ENCODE measurements at places on chromosomes 1 and 21.
A peak's percentile ranks its signal among the peaks of the same experiment; 100 is the strongest.

DNA sequence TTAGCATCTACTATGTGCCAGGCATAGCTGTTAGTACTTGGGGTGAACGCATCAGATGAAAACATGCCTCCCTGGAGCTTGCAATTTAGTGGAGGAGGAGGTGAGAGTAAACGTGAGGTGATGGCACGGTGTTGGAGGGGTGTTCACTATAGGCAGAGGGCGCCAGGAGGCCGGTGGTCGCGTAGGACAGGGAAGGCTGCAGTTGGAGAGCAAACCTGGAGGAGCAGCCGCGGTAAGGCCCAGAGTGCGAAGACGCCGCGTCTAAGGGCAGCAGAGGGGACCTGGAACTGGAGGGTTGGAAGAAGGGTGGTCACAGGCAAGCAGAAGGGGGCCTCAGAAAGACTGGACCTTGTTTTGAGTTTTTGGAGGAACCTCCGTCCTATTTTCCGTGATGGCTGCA, 30.2 kb upstream of the TRIM17 start:
- no peak for DNase-seq

DNA sequence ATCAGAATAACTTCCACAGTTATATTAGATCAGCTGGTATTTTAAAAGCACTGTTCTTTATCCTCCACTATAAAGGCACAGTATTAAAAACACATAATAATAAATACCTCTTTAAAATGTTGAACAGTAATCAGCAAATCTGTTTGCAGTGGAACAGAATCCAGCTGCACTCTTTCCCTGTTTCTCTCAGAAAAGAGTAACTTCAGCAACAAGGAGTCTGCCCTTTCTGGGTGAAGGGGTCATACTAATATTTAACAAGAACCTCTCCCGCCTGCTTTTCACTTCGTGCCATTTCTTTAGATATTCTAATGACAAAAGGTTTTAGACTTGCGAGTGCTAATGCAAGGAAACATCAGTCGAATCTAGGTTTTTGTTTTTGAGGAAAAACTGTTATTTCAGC, 194.2 kb upstream of the FMN2 start:
- DNase-seq = no peak

DNA sequence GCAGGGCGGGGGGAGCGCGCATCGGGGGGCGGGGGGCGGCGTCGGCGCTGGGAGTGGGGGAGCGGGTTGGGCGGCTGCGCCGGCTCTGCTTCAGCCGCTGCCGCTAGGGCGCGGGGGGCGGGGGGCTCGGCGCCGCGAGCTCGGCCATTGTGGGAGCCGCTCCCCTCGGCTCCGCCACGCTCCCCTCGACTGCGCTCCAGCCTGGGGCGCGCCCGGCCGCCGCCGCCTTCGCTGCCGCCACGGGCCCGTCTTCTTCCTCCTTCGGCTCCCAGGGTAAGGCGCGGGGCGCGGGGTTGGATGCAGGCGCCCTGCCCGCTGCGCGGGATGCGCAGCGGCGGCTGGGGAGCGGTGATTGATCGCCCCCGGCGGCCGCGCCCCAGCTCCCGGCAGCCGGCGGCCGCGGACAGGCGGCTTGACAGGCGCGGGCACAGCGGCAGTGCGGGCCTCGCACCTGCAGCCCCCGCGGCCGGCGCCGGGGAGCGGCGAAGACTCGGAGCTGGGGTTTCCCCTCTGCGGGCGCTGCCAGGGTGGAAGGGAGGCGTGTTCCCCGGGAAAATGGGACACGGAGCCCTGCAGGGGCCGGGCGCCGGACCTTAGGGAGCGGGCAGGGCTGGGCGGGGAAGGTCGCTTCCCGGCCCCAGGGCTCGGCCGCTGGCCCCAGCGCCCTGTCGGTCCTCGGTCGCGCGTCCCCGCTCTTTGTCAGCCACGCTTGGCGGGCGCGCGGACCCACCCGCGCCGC, 55.3 kb downstream of the NDUFS5 start:
- DNase-seq = no peak

- no peak for DNase-seq
These were observed 383.6 kb downstream of the TTLL7 start for GRCh38 chr1:83615370-83615769.

- DNase-seq = peak; percentile 39
These were observed 49.7 kb upstream of the TSPAN2 start for GRCh38 chr1:115138973-115139372.

- no peak for DNase-seq
These were observed 69.3 kb downstream of the POU2F1 start for GRCh38 chr1:167289966-167290365.

- DNase-seq = peak; percentile 32
These were observed 11.9 kb downstream of the FASLG start for GRCh38 chr1:172670791-172671190.

GRCh38 chr1:63643926-63644325, 50.7 kb downstream of the PGM1 start:
- no peak for DNase-seq

DNA sequence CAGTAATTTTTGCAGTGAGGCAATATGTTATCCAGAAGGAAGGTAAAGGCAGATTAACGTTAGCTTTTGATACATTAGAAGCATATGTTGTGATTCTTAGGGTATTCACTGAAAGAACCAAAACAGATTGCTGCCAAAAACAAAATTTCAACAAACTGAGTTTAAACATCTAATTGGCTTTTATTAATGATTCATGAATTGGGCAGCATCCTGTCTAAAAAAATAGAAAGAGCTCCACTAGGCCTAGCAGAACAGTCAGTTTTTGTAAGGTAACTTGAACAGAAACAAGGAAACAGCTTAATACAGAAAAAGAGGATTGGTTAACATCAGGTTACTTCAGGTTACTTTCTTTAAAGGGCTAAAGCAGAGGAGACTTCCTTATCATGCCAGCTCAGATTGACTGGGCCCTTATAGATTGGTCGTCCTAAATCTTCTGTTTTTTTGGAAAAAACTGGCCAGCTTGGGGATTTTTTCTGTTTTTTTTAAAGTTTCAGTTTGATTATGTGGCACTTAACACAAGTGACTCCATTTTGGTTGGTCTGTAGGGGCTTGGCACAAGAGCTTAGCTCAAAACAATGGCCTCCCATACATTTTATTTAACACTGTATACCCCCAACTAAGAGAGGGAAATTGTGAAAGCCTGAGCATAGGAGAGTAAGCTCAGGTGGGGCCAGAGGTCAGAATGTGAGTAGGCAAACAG, 36.8 kb upstream of the GALNT2 start:
- no peak for DNase-seq

DNA sequence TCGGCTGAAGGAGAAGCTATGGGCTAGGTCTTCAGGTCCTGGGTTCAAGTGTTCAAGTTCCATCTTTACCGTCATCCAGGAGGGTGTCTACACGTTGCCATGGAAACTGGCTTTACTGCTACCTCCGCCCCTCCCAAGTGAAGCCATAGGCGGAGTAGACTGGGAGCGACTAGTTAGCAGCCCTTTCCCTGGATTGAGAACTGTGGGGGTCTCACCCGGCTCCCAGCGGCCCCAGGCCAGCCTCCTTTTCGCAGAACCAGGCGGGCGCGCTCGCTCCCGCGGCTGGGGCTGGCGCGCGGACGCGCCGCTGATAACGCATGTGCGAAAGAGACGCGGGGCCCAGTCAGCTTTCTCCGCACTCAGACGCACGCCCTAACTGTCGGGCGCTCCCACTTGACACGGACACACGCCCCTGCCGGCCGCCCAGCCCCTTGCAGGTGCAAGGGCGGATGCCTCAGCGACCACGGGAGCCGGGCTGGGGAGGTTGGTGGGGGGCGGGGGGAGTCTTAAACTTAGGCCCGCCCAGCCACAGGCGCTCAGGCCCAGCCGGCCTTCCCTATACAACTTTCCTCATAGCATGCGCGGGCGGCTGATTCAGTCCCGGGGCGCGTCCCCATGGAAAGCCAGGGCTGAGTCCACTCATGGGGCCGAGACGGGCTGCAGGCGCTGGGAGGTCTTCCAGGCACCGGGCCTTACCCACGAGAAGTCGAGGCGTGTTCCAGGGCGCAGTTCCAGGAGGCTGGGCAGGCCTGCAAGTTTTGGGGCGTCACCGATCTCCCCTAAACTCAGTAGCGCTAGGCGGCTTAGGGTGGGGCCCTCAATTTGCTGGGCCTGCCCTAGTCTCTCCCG, 7.4 kb downstream of the EFNA4 start:
- peak; percentile 60 for DNase-seq

GRCh38 chr1:77292551-77292950, 10.7 kb downstream of the AK5 start:
- no peak for DNase-seq

GRCh38 chr1:175881246-175881976, 138.0 kb upstream of the TNR start:
- DNase-seq = no peak

DNA sequence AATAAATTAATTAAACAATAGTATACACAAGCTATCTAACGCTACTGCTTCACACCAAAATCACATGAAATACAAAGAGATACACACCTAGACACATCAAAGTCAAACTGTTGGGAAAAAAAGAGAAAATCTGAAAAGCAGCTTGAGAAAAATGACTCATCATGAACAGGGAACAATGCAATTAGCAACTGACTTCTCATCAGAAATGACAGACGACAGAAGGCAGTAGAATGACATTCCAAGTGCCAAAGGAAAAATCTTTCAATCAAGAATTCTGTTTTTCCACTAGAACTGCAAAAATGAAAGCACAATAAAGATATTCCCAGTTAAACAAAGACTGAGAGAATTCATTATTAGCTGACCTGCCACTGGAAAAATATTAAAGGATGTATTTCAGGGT, 57.2 kb downstream of the CAPN9 start:
- DNase-seq = no peak

GRCh38 chr21:34887105-34887442, 162.0 kb downstream of the RUNX1 start:
- DNase-seq = no peak

GRCh38 chr1:230794431-230794830, 47.2 kb downstream of the CAPN9 start:
- DNase-seq = no peak

- no peak for DNase-seq
These were observed 175.0 kb downstream of the CTH start for GRCh38 chr1:70586046-70586445.

GRCh38 chr1:204660509-204660908, 25.0 kb downstream of the LRRN2 start:
- no peak for DNase-seq

DNA sequence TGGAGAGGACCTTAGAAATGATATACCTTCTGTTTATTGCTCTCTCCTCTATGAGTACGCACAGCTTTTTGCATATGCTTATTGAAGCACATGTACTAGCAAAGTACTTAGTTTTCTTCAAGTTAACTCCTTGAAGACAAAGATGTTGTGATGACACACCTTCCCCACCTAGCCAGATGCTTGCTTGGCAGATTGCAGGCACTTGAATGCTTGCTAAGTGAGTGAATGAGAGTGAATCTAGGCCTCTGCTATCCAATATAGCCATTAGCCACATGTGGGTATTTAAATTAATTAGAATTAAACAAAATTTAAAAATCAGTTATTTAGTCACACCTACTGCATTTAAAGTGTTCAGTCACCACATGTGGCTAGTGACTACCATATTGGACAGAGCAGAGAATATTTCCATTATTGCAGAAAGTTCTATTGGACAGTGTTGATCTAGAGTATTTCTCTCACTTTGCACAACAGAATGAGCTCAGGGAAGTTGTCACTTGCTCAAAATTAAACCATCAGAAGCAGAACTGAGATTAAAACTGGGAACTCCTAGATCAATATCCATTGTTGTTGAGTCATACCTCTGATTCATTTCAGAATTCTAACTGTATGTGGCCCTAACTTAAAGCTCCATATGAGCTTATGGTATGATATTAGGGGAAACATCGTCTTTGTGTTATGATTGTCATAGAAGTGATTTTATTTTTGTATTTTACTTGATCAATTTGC, 8.6 kb upstream of the EEIG2 start:
- no peak for DNase-seq
